Activated naive CD4-positive, alpha-beta T cell treated with Interleukin-2 at 50 U/mL for 16 hours (primary cell): ENCODE measurements at places on chromosomes 2 and 18.

GRCh38 chr2:12844511-12844910 lies 127.8 kb downstream of the TRIB2 start:
- no peak for DNase-seq

DNA sequence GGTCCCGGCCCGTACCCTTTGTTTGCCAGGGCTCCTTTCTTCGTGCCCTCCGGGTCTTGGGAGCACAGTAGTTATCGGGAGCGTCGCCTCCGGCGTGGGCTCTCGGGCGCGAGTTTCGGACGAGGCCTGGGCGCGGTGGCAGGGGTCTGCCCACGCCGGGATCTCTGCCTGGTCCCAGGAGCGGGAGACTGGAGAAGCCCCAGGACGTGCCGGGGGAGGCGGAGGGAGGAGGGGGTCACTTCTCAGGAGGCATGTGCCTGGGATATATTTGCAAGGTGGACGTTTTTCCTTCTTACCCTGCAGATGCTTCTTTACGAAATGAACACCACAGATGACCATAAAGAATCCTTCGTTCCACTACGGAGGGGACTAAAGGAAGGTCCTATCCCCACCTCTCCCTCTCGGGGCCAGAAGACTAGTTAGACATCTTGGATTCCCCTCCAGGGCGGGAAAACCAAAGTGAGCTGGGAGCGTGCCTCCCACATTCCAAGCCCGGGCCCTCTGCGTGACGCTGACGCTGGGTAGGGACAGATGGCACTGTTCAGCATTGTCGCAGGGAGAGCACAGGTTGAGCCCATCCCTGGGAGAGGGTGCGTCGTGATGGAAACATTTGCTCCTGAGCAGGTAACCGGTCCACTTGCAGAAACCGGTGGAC lies 483 bp upstream of the FHL2 start:
- no peak for DNase-seq

DNA sequence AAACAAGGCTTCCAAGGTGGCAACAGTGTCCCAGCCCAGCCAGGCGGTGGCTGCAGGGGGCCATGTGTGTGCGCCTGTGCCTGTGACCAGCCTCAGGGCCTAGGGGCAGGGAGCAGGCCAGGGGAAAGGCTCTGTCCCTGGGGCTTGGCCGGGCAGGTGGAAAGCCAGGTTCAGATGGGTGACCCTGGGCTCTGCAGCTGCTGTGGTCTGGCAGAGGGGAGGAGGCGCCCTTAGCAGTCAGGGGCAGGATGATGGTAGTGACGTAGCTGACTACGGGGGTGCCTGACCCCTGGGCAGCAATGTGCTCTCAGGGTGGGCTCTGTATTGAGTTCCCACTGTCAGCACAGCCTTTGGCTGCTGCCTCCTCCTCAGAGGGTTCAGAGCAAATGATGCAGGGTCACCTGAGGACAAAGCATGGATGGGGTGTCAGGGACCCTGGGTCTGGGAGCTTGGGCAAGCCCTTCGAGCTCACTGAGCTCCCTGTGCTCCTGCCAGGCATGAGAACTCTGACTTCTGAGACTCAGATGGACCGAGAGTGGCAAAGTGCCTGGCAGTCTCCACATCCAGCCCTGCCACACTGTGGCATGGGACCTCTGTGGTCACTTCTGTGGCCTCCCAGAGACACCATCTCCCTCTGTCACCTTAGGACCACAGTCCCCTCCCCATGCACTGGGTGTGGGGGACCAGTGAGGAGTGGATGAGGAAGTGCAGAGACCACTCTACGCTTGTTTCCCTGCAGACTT lies 56.6 kb upstream of the ALPP start:
- DNase-seq = no peak

DNA sequence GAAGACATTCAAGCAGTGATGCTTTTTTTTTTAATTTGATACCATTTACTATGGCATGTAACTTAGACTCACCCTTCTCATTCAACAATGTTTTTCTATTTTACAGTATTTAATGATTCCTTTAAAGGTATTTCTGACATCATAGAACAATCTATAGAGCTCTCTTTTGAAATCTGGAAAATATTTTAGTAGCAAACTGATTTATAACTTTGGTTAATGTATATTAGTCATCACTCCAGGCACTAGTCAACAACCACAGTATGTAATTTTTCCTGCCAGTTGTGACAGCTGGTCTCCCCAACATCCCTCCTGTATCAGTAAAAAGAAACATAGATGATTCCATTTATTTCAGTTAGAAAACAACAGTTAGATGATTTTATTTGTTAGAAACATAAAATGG lies 122.9 kb downstream of the LCLAT1 start:
- no peak for DNase-seq

- DNase-seq = no peak
Measured at GRCh38 chr2:72933646-72934151, 16.4 kb downstream of the EMX1 start.

DNA sequence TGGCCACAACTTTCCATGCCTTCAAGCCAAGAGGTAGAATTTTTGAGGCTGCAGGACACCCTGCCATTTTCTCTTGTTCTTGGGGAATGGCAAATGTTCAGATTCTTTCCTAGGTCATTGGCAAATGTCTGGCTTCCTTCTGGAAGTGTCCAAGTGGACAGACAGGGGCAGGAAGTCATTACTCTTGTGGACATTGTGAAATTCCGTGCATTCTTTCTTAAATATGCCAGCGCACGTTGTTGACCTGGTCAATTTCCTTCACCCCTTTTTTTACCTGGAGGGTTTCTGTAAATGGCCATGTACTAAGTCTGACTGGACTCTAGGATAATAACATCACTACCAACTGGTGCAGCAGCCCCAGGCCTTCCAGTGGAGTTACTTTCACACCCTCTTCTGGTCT lies 13.9 kb downstream of the ASB18 start:
- DNase-seq = no peak

GRCh38 chr18:48539406-48540250 lies 797 bp downstream of the CTIF start:
- DNase-seq = peak; percentile 30

GRCh38 chr2:138081225-138082073 lies 117.2 kb downstream of the HNMT start:
- DNase-seq = no peak

DNA sequence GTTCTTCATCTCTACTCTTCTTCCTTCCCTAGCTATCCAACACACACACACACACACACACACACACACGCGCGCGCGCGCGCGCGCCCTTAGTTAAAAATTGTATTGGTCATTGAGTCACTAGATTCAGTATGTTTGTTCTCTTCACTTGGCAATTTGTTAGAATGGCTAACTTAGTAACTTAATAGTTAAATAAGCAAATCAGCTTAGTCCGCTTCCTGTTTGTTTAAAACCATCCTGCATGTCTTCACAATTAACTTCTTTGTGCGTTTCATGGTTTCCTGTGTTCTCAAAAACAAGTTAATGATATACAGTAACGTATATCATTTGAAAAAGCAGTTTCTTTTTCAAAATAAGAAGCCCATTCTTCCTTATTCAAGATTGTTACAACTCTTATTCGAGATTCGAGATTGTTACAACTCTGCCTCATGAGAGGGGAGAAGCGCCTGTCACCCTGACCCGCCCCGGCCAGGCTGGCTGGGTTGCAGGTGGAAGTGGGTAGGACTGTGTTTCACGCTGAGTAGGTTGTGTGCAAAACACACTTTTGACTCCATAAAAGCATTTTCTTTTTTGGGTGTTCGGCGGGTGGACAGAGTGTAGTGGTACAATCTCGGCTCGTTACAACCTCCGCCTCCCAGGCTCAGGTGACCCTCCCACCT lies 9.5 kb upstream of the CNNM3 start:
- DNase-seq = peak; percentile 43
